ENCODE measurements at places on chromosomes 16 and 17. TPM values are rescaled to one million over a fixed set of nuclear protein-coding genes. Genes with fewer than 3 reads are reported as not detected.

Gene TOP2A
- 2.6 TPM for total RNA-seq

Gene SEZ6L2
- 1.7 TPM for total RNA-seq

DNA sequence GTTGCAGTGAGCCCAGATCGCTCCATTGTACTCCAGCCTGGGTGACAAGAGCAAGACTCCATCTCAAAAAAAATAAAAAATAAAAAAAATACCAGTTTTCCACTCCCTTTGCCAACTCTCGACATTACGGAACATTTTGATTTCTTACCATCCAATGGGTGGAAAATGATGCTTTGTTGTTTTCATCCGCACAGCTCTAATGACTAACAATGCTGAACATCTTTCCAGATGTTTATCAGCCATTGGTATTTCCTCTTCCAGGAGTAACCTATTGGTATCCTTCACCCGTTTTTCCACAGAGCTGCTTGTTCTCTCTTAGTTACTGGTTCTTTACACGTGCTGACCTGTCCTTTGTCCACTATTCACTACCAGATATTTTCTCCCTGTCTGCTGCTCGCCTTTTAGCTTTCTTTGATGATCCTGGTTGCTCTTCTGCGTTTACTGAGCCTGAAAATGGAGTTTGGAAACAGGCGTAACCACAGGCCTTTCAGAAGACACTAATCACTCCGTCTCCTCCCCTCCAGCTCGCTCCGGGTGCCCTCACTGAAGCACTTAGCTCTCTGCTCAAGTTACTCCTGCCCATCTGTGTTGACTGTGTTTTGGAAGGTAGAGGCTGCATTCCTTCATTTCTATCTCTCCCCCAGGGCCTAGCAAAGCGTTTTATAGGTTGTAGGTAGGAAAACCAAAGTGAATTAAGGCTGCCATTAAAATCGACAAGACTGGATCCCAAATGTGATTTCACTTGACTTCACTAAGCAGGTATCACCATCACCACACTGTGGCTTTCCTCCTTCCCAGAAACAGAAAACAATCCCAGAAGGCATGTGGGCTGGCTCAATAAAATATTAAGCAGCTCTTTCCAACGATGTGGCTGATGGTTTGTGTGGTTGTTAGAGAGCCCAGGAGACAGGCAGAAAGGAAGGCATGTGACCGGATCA, 8.9 kb downstream of the SHPK start:
- DNase-seq, result no peak

- DNase-seq, result no peak
Measured at GRCh38 chr17:8153031-8153451, 837 bp upstream of the PER1 start.

Measured in right cardiac atrium (tissue), 5 donors.